CD4-positive, alpha-beta T cell (primary cell): ENCODE measurements at places on chromosomes 2 and 18.

DNA sequence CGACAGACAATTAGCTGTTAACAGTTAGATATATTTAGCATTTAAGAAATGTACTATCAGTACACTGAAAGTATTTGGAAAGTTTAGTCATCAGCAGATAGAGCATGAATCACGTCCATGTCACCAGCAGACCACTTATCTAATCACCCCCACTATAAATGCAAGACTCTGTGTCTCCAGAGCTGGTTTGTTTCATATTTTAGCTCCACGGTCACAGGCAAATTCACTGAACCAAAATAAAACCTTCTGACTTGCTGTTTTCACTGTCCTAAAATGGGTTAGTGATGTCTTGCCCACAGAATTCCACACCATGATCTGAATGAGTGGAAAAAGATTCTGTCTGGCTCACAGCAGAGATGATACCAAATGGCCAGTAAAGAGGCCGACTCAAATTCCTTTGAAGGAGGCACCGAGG lies 64.9 kb downstream of the CDH2 start:
- no peak for DNase-seq

DNA sequence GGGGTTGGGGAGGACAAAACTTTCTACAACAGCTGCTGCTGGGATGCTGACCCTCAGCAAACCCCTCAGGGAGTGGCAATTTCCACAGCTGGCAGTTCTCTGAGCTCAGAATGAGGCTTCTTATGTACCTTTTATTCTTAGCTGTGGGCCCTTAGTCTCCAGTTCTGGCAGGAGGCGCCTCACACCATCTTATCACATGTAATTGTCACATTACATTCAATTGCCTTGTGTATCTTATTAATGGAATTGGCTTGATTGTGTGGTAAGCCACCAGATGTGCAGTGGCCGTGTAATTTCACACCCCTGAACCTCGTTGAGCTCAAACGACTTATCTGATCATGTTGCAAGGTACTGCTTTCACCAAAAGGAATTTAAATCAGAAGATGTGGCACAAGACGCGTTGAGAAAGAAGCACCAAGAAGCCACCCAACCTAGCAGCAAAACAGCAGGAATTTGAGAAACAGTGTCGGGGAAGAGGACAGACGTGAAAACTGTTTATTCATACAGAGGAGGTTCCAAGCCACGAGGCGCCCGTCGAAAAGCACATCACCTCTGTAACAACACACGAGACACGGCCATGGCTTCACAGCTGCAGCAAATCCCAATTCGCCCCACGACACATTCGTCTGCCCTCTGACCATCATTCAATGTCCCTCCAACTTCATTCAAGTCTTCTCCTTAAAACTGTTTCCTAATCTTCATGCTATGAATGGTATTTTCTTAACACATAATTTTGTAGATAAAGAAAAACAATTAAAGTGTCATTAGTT lies 53.6 kb upstream of the LPIN2 start:
- DNase-seq: no peak

GRCh38 chr2:39942950-39943349 lies 163.9 kb upstream of the THUMPD2 start:
- DNase-seq: no peak

GRCh38 chr2:113716291-113716690 lies 40.2 kb downstream of the SLC35F5 start:
- no peak for DNase-seq

- DNase-seq: no peak
Measured at GRCh38 chr2:37855283-37856041, 69.6 kb upstream of the RMDN2 start.
